ENCODE measurements at places on chromosomes 5 and 9. TPM values are rescaled to one million over a fixed set of nuclear protein-coding genes. Genes with fewer than 3 reads are reported as not detected.
A peak's percentile ranks its signal among the peaks of the same experiment; 100 is the strongest.

GRCh38 chr5:672329-673160, 20.6 kb downstream of the TPPP start:
- peak; percentile 89 for DNase-seq

DNA sequence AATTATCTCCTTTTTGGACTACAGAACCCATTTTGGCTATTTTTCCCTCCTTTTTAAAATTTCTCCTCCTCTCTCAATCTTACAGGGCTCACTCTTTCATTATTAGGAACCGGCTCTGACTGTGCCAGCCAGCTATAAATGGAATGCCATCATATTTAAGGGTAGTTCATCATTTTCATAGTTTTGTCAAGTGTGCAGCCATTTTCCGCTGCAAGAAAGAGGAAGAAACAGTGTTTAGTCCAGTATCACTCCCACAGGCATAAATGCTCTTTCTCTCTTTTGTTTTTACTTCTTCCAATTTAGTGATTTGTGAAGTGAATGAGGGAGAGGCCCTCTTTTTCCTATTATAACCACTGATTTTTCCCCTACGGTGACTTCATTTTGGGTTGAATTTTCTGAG, 290.0 kb downstream of the NR3C1 start:
- no peak for DNase-seq

DNA sequence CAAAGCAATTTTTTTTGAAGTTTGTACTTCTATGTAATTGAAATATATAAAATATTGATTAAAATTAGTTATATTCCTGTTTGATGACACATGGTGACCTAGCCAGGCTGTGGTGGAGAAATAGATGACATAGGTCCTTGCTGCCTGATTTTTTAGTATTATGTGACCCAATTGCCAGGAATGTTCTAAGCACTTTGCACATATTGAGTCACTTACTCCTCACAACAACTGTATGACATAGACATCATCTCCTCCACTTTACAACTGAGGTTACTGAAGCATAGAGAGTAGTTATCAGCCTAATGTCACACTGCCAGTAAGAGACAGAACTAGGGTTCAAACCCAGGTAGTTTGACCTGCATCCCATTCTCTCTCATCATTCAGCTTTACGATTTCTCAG, 26.2 kb upstream of the SNX18 start:
- DNase-seq: no peak

DNA sequence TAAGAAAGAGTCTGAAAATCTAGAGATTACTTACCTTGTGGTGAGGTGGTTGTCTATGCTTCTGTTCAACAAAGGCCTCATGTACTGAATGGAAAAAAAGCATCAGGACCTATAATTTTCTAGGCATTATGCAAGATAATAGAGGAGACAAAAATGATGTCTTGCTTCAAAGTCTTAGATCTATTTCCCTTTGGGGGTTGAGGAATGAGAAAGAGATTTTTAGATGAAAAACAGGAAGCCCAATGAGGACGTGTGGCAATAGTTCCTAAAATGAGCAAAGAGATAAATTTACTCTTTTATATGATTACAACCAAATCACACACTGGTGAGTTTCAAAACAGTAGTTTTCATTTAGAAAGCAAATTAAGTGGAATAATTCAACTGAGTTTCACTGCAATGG, 99.5 kb downstream of the GHR start:
- no peak for DNase-seq

GRCh38 chr5:181100121-181100875, 30.7 kb downstream of the OR2V1 start:
- no peak for DNase-seq

MIGA2 gene
- 38.5 TPM for total RNA-seq

TMEM232 gene
- 3.6 TPM for total RNA-seq

DNA sequence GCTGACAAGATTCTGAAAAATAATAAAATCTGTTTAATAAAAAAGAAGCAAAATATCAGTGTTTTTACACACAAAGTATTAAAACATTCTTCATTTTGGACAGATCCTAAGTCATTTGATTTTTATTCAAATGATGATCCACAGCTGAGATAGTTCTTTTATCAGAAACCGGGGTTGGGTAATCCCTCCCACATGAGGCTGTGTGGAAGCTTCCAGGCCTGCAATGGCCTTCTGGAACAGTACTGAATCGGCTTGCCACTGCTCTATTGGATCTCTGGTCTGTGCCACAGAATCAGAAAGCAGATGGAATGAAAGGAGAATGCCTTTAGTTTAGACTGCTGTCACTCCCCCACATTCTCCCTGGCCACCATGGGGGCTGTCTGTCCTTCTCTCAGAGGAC, 6.1 kb upstream of the C5orf58 start:
- DNase-seq: no peak

C5orf58 gene
- not detected for total RNA-seq

CNTLN gene
- 21.1 TPM for total RNA-seq

- DNase-seq: no peak
Observed at GRCh38 chr5:53568871-53569270, 8.4 kb downstream of the NDUFS4 start.

- no peak for DNase-seq
Observed at GRCh38 chr9:20152151-20152725, 363.4 kb upstream of the SLC24A2 start.
